ENCODE measurements at places on chromosomes 3 and 15. TPM values are rescaled to one million over a fixed set of nuclear protein-coding genes. Genes with fewer than 3 reads are reported as not detected.

Gene MUSTN1
- not detected for total RNA-seq

Gene DALRD3
- 27.8 TPM for total RNA-seq

Gene RRP9
- total RNA-seq: 38.6 TPM

Gene RYR3
- 0.18 TPM for total RNA-seq

Gene SLC22A13
- under 0.01 TPM for total RNA-seq

Gene CD276
- 37.5 TPM for total RNA-seq

Gene A4GNT
- total RNA-seq: not detected

Gene SPATA12
- total RNA-seq: under 0.01 TPM

Gene SIDT1
- not detected for total RNA-seq

Gene CADM2
- total RNA-seq: not detected

Gene TPRG1
- not detected for total RNA-seq

GRCh38 chr3:63912768-63913588 lies 795 bp upstream of the SCAANT1 start:
- DNase-seq: peak; percentile 78

GRCh38 chr3:72475258-72476138 lies 372.7 kb downstream of the SHQ1 start:
- no peak for DNase-seq

DNA sequence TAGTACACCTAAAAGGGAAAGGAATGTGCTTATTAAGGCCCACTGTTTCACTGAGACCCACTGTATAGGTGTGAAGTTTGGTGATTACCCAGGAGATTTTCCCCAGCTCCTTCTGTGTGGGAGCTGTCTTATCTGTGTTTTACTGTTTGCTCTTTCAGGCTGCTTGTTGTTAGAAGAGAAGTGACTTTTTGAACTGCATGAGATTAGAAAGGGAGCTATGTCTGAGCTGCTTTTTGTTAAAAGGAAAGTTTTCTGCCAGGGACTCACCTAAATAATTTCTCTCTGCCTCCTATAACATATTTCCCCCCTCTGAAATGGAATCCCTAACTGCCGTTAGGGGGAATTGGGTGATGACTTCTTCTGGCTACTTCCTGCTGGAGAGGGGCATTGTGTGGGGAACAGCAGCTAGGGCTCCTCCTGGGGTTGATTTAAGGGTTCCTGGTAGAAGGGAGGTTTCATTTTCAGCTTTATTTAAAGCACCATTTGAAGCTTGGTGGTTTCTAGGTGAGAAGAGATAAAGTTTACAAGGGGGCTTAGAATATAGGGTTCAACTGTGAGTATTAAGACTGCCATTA lies 77.1 kb upstream of the ATP11B start:
- no peak for DNase-seq

DNA sequence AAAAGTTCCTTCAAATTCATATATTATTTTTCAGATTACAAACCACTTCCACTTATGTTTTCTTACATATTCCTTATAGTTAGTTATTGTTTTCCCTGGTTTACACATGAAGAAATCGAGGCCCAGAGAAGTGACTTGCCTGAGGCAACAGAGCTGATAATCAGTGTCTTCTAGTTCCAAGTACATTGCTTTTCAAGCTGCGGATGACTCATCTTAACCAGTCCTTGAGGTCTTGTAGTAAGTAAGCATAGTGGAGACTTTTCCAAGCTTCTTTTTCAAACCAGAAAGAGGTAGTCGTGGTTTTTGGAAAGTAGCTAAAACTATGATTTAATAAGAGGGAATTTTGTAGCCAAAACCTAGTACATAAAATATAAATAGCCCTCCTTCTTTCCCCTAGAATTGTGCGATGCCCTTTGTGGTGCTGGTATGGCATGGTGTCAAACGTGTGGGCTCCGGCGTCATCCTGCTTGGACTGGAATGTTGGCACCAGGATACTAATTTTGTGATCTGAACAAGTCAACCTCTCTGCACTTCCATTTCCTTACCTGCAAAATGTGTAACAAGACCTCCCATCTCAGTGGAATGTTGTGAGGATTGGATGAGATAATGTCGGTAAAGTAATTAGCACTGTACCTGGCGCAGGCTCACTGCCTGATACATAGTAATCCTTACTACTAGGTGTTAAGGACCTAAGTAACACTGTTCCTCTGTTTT lies 19.0 kb upstream of the DLG1 start:
- peak; percentile 95 for DNase-seq

- no peak for DNase-seq
Measured at GRCh38 chr3:183868796-183869195, 15.9 kb downstream of the PARL start.

DNA sequence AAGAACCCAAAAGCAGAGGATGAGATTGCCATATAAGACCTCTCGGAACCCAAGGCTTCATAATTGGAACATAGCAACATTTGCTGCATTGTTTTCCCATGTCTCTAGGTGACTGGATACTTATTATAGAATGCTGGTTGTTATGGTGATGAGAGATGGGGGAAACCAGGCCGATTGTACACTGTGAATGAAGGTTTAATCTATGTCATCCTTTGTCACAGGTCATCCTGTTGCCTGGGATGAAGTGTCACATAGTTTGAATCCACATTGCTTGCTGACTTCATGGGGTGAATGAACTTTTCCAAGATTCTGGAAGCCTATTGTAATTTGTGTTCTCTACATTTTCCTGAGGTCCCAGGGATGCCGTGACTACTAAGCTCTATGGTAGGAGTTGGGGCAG lies 41.8 kb downstream of the CLEC3B start:
- DNase-seq: no peak

DNA sequence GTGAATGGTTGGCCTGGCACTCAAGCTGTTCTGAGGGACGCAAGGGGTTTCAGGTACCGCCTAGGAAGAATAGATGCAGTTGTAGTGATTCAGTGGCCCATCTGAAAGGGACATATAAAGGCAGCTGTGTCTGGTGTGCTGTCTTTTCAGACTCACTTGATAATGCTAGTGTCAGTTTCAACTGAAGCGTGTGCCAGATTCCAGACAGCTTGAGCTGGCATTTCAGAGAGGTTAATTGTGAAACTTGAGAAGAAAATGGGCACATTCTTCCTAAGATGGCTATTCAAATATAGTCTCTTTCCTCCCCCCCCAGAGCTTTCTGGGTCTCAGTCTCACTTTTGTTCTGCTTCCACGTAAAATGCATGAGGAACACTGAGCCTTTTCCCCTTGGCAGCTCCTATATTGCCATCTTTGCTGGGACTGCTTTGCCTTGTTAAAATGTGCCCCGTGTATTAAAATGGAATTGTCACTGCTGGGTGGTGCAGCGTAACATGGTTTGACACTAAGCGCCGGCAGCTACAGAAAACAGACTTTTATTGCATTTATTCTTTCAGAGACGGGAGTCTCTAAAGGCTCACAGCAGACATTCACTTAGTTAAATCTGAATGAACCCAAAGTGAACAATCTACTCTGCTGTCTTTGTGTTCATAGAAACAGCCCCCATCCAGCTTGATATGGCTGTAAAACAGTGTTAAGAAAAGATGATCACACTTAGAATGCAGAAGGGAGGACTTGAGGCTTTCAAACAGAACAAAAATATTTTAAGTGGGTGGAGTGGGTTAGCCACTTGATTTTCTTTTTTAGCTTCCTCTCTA lies 478.7 kb downstream of the RBMS3 start:
- peak; percentile 21 for DNase-seq

GRCh38 chr15:91862891-91863504 lies 9.5 kb downstream of the SLCO3A1 start:
- no peak for DNase-seq

GRCh38 chr15:52784799-52785671 lies 5.1 kb downstream of the ONECUT1 start:
- DNase-seq: no peak

- no peak for DNase-seq
Measured at GRCh38 chr3:46286947-46287565, 44.8 kb downstream of the CCR3 start.

GRCh38 chr15:91864664-91865063 lies 11.2 kb downstream of the SLCO3A1 start:
- no peak for DNase-seq

- DNase-seq: no peak
Measured at GRCh38 chr3:127606981-127607595, 8.9 kb downstream of the MCM2 start.

GRCh38 chr3:131694376-131694775 lies 191.6 kb upstream of the MRPL3 start:
- no peak for DNase-seq

DNA sequence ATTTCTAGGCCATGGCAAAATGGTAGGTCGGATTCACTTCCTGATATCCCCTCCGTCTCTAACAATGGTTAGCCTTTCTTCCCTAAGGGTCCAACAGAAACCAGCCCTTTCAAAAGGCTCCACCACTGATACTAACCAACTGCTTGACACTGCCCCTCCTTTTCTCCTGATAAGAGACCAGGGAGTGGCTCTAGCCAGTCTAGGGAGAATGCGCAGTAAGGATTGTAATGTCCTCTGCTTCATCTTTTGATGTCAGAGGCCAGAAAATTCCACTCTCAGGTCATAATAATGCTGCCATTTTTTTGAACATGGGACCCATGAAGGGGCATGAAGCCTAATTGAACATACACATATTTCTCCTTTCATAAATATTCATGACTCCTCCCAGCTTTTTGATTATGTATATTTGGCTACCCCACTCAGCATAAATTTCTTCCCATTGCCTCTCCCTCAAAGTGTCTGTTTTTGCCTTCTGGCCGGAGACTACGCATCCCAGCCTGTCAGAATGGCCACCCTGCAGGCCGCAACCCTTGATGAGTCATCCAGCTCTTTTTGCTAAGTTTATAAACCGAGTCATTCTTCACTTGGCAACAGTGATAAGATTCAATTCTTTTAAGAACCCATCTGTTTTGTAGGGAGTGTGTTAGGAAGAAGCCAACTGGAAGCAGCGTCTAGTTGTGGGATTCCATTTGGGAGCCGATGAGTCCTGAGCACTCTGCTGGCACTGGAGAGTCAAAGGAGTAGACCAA lies 189.0 kb upstream of the MCTP2 start:
- DNase-seq: peak; percentile 68

GRCh38 chr3:59772416-59773408 lies 722.9 kb upstream of the CFAP20DC start:
- no peak for DNase-seq

DNA sequence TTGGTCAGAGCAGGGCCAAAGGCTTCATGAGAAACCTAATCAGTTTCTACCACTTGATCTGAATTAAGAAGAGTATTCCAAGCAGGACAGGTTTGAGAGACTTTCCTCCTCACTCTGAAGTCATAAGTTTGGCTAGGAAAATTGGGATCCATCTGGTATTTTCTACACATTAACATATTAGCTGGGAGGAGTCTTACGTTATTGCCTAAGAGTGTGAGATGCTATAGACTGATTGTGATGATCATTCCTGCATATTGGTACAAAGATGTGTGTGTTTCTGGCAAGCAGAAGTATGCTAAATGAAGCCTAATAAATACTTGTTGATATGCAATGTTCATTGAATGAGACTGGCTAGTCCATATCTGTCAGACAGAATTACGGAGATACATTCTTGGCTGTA lies 73.5 kb upstream of the RASGRP1 start:
- DNase-seq: no peak

DNA sequence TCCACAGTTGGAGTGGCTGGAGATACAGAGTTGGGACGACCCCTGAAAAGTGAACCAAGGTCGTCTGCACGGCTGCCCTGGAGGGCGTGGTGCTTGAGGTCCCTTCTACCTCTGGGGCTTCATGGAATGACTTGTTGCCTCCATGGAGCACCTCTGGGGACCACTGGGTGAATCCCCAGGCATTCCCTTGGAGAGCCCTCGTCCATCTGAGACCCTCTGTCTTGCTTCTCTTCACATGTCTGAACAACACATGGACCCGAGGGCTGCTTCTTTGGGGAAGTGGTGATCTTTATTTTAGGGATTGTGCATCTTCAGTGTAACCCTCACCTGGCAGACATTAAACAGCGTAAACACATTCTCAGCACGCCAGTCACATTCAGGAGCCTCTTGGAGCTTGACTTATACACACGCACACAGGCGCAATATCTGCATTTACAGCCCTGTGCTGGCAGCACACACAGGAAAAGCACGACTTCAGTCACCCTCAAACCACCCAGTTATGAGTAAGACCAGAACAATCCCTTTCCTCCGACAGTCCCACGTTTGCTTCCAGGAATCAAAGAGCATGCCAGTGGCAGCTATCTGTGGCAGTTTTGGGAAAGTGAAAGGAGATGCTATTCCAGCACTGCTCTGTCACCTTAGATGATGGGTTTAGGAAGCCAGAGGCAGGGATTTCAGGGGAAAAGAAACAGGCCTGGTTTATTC lies 12.6 kb downstream of the FAM107A start:
- peak; percentile 77 for DNase-seq

DNA sequence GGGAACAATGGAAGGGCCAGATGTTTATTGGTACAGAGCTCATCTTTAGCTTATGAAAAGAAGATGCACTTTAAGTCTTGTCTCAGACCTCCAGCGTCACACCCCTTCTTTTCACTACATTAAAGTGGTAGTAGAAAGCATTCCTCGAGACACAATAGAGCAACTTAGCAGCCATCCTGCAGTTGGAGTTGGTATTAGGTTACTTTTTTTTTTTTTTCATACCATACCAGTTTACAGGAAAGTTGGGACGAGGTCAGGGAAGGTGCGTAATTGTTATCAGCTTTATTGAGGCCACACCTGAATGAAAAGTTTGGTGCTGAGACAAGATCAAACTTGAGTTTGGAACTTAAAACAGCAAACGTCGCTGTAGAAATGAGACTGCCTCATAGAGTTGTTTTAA lies 203.8 kb downstream of the SOX2 start:
- DNase-seq: no peak

DNA sequence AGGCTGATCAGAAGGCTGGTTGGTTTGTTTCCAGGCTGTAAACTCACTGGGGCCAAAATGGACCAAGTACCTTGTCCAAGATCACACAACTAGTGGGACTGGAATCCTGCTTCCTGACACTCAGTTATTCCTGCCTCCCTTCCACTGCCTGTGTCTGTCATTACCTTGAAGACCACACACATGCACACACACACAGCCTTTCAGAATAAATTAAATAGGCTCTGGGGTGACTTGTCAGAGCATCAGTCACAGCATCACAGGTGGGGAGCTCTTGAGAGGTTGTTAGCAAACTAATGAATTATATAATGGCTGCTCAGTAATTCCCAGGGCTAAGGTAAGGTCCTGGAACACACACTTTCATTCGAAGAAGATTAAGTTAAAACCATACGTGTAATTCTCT lies 231.8 kb downstream of the UACA start:
- DNase-seq: no peak

- peak; percentile 25 for DNase-seq
Measured at GRCh38 chr15:56913670-56914069, 4.8 kb upstream of the TCF12 start.

DNA sequence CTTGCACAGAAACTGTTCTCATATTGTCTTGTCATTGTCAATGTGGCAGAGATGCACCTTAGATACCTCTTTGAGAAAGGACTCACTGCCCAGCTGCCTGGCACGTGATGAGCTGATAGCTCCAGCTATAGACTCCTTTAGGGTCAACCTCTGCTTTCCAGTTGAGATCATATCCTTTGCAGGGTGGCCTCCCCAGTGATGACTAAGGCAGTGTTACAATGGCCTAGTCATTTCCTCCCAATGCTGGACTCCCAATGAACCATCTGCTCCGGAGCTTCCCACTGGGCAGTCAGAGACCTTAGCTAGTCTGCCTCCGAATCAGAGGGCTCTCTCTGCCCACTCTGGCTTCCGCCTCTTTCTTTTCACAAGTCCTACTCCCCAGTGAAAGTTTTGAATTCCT lies 79.5 kb downstream of the CHRD start:
- peak; percentile 84 for DNase-seq

GRCh38 chr3:169454823-169455222 lies 208.7 kb downstream of the MECOM start:
- peak; percentile 59 for DNase-seq

- DNase-seq: no peak
Measured at GRCh38 chr3:126672741-126673140, 17.8 kb upstream of the TXNRD3 start.

- DNase-seq: no peak
Measured at GRCh38 chr15:92166029-92166428, 227.7 kb upstream of the ST8SIA2 start.

GRCh38 chr15:73717802-73718201 lies 33.6 kb downstream of the CD276 start:
- DNase-seq: no peak

All from IMR-90 (cell line).